ENCODE measurements at places on chromosomes 7 and 10. TPM values are rescaled to one million over a fixed set of nuclear protein-coding genes. Genes with fewer than 3 reads are reported as not detected.

BAIAP2L1 gene
- 1.1 TPM for total RNA-seq

ZNF736 gene
- total RNA-seq, result 12.0 TPM

ELN gene
- total RNA-seq, result 101 TPM

RHOBTB1 gene
- 15.8 TPM for total RNA-seq

ABCC2 gene
- 0.98 TPM for total RNA-seq

C7orf57 gene
- total RNA-seq, result 0.09 TPM

CPVL gene
- 3.2 TPM for total RNA-seq

PTN gene
- 12.8 TPM for total RNA-seq

STK32C gene
- total RNA-seq, result 6.7 TPM

- DNase-seq, result no peak
These were observed 186.0 kb upstream of the MGMT start for GRCh38 chr10:129280908-129281586.

- no peak for DNase-seq
These were observed 42.6 kb downstream of the TMEM130 start for GRCh38 chr7:98827258-98827657.

GRCh38 chr10:92799568-92799967 is 48.8 kb upstream of the EXOC6 start:
- DNase-seq, result no peak

DNA sequence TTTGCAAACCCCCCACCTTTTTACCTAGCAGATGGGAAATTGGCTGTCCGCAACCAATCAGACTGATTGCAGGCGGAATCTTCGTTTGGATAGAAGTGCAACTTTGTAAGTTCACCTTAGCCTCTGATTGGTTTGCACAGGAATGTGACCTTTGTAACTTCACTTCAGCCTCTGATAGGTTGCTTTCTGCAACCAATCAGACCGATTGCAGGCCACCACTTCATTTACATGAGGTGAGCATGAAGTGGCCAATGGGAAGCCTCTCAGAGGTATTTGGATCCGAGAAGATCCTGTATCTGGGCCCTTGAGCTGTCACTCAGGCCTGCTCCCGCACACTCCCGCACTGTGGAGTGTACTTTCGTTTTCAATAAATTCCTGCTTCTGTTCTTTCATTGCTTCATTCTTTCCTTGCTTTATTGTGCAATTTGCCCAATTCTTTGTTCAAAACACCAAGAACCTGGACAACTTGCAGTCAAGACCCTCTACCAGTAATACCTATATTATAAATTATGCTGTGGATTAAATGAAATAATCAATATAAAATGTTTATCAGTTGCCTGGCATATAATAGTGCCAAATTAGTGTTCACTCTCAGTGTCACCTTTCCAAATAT is 491.4 kb downstream of the PLXNA4 start:
- peak; percentile 25 for DNase-seq

DNA sequence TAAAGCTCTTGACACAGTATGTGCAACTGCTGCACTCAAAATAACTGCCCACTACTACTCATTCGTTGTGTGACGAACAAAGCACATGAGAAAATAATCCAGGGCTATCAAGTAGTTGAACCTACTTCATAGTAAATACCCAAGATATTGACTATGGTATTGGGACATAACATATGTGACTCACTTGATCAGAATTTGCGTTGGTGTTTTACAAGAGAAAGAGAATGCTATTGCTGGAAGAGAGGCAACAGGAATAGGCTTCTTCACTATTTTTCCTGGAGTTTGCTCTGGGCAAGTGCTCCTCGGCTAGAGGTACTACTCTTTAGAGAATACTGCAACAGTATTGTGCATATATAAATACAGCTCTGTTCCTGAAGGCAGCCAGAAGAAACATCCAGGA is 2.5 kb downstream of the DGKB start:
- DNase-seq, result peak; percentile 24

DNA sequence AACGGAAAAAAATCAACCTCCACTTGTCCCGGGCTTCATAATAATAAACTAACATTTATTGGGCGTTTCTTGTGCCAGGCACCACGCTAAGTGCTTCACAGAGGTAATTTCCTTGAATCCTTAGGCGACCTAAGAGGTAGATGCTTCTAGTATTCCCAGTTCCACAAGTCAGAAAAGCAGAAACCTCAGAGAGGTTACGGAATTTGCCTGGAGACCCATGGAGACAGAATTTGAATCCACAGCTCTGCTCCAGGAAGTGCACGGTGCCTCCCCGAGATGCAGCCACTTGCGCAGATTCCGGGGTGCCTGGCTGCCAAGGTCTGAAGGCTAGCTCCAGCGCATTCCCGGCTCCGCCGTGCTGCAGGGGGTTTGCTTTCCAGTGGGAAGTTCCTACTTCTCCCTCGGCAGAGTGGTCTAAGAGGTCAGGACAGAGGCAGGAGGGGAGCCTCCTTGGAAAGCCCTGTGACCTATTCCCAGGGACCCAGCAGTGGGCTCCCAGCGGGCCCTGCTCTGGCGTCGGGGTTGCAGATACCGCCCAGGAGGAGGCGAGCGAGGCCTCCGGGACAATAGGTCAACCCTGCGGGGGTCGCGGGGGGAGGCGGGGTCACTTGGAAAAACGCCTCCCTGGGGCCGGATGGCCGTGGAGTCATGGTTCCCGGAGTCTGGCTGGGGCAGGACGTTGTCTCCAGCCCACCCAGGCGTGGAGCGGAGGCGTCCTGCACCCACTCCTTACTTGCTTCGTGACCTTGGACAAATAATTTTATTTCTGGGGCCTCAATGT is 10.1 kb upstream of the NKX2-3 start:
- no peak for DNase-seq

DNA sequence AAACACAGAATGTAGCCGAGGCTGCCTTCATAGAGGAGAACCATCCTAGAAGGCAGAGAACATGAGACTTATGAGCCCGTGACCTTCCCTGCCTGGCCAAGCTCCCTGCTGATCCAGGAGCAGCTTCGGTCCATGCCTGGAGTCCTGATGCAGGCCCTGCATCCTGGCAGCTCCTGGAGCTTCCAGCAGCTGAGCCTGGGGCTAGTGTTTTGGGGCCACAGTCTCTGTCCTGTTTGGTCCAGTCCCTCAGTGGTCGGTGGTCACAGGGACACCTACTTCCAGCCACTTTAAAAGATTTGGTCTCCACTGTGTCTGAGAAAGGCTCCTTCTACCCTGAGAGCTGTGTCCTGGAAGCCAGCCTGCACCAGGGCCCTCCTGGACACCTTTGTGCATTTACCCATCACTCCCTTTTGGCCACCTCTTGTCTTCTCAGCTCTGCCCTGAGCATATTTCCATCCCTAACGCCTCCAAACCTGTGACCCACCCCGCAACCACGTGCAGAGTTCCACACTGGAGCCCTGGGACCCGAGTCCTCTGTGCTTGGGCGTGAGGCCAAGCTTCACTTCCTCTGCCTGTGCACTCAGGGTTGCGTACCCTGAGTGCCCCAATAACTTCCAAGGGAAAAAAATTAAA is 315.2 kb upstream of the ZNF32 start:
- DNase-seq, result no peak

GRCh38 chr10:47037654-47038425 is 126.6 kb downstream of the PTPN20 start:
- DNase-seq, result peak; percentile 65

- DNase-seq, result no peak
These were observed 135.0 kb downstream of the CDH23 start for GRCh38 chr10:71531485-71532446.

- DNase-seq, result no peak
These were observed 253.3 kb downstream of the SEMA3A start for GRCh38 chr7:83941300-83941699.

GRCh38 chr7:1990001-1990670 is 242.6 kb downstream of the MAD1L1 start:
- DNase-seq, result peak; percentile 15

DNA sequence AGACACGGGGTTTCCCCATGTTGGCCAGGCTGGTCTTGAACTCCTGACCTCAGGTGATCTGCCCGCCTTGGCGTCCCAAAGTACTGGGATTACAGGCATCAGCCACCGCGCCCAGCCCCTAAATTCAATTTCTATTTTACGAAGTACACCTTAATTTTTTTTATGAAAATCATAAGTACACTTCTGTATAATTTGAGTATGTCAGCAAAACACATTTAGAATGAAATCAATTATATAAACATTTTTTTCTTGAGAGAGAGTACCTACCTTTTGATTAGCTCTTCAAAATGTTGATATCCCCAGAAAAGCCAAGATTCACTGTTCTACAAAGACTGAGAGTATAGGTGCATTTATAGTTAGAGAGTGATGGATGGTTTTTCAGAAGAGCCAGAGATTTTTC is 20.5 kb upstream of the ITGA8 start:
- DNase-seq, result no peak
